Mesendoderm (in vitro differentiated cells): ENCODE measurements at places on chromosomes 6 and 20.

DNA sequence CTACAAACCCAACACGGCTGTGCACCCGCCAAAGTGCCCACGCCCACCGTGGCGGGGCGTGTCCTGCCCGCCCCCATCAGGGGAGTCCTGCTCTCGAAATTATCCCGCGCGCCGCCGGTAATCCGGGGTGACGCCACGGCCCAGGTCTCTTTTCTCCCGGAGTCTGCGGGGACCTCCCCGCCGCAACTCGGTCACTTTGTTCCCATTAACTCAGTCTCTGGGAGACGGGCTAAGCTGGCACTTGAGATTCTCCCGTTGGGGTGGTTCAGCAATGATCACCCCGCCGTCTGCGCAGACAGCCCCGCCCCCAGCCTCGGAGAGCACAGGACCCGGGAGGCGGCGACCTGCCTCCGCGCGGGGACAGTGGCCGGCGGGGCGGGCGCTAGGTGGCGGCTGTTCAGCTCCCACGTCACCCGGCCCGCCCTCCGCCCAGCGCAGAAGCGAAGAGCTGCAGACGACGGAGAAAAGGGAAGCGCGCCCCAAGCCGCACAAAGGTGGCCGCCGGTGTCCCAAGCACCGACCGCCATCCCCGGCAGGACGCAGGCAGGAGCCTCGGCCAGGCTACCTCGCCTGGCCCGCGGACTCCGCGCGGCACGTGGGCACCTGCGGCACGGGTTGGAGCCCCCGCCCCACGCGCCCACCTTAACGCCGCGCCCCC is 31.5 kb downstream of the SF3B5 start:
- peak; percentile 78 for DNase-seq

- no peak for DNase-seq
These were observed 59.0 kb upstream of the QKI start for GRCh38 chr6:163355426-163355991.

DNA sequence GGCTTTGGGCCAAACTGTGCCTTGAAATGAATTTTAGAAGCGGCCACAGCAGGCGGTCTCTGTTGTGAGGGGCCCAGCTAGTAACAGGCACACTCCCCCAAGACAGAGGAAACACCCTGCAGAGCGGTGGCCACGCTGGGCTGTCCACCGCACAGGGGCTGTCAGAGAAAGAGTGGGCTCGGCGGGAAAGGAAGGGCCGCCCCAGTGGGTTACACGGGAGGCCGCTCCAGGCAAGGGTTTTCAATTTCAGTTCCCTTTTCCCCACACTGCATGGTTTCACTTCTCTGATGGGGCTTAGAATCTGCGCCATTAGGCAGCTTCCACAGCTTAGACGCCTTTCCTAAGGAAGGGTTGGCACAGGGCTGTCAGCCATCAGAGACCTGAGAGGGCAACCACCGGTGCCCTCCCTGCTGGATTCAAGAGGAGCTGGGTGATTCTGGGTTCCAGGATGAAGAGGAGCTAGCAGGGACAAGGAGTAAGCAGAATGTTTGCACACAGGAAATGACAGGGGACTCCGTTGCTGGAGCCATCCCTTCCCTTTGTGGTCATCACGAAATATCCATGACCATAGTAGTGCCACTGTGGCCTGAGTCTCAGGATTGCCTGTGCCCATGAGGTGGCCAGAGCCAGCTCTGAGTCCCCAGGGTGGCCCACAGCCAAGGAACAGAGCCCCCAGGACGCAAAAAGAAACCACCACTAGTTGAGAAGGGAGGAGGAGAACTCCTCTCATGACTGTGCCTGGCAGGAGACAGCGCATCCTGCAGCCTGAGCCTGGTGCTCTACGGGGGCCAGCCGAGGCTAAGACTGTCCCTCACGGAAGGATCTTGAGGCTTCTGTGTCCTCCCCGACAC is 282.7 kb downstream of the NRN1 start:
- DNase-seq, result no peak

DNA sequence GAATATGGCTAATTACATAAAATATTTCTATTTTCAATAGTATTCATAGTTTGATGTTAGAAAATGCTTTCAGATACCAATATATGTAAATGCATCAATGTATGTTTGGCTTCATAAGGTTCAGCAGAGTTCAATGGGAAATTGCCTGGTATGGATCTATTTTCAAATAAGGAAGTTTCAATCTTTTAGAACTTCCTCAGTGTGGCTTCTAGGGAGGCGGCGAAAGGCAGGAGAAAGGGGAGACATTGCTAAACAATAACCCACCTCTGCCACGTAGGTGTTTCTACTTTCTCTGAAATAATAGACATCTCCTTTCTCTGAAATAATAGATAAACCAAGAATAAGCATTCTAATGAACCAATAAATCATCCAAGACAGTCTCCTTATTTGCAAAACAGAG is 237.7 kb upstream of the RAB32 start:
- no peak for DNase-seq

- DNase-seq, result no peak
These were observed 359.4 kb downstream of the EPHA7 start for GRCh38 chr6:93059911-93060310.

GRCh38 chr6:31180500-31180899 is 10.0 kb upstream of the POU5F1 start:
- peak; percentile 64 for DNase-seq
